ENCODE measurements at places on chromosomes 1 and 21.

GRCh38 chr1:41149570-41149969 is 92.5 kb downstream of the SCMH1 start:
- no peak for DNase-seq

GRCh38 chr1:903305-903704 is 20.4 kb upstream of the SAMD11 start:
- no peak for DNase-seq

GRCh38 chr1:247273013-247273412 is 17.1 kb downstream of the VN1R5 start:
- no peak for DNase-seq

GRCh38 chr1:198607714-198608113 is 31.1 kb upstream of the PTPRC start:
- DNase-seq = peak; percentile 69
